CD4-positive, alpha-beta T cell treated with Interleukin-4 for 4 hours (primary cell): ENCODE measurements at places on chromosomes 13 and 19.

GRCh38 chr19:1128106-1128505 is 24.3 kb downstream of the GPX4 start:
- no peak for DNase-seq

GRCh38 chr19:6042776-6043726 is 65.1 kb upstream of the RANBP3 start:
- DNase-seq = no peak

DNA sequence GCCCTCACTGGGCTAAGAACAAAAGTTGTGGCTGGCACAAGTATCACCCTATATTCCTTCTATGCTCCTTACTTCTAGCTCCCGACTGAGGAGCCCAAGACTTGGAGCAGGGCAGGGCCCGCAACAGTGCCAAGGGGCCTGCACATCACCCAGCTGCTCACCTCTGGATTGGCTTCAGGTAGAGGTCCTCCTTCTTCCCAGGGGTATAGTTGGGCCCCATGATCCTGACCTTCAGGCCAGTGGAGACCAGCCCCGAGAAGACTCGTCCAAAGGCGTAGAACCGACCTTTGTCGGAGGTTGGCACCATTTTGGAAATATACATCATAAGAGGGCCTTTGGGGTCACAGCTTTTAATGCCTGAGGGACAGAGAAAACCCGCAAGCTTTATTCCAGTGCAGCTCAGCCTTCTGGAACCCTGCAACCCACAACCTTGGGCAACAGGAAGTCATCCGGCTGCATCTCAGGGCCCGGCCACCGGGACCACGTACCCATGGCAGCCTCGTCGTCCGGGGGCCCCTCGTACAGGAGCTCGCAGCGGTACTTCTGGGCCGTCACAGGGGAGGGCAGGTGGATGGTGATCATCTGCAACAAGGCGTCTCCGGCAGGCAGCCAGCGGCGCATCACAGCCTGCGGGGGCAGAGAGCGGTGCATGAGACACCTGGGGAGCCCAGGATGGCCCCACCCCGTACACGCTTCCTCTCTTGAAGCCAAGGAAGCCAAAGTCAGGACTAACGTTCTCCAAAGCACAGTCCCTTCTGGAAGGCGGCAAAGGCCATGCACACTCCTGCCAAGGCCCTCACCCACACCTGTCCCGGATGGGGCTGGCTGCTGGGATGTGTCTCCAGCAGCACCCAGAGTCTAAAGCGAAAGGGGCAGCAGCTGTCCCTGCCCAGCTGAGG is 4.7 kb downstream of the EEF2 start:
- no peak for DNase-seq

DNA sequence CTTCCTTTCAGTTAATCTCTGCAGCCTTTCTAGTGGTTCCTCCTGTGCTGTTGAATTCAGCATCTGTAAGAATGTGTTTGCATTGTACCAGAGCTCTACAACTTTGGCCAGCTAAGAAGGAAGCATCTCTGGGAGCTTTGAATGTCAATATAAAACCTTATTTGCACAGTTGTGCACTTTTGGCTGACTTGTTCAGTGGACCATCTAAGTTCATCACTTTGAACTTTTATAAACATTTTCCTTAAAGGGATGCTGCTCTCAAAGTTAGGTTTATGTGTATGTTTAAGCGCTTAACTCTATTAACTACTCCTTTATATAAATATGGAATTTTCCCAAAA is 15.6 kb downstream of the POLR1D start:
- DNase-seq = no peak

DNA sequence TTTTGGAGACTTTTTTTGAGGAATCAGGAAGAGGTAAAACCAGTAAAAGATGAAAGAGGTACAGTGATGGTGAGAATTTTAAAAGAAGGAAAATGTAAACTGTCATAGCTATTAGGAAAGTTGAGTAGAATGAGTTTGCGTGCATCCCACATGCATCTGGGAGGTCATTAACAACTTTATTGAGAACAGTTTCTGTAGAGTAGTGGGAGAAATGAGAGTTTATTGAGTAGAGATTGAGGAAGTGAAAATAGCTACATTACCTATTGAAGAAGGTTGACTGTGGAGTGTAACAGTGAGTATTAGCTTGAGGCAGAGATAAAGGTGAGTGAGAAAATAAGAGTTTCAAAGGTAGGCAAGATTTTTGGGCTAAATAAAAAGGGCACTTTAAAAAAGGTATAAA is 38.7 kb downstream of the BRCA2 start:
- no peak for DNase-seq
